ENCODE measurements at places on chromosomes 2 and 18.

- no peak for DNase-seq
Observed at GRCh38 chr2:186060744-186061440, 322.3 kb downstream of the FSIP2 start.

DNA sequence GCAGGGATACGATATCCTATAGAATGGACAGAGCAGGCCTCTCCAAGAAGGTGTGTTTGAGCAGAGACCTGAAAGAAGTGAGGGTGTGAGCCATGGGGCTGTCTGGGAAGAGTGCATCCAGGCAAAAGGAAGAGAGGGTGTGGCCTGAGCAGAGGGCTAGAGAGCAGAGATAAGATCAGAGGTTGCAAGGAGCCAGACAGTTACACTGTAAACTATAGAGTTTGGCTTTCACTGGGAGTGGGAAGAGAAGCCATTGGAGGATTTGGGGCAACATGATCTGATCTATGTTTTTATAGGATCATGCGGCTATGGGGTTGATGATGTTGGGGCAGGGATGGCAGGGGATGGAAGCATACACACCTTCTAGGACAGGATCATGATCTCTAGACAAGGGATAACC lies 124.1 kb upstream of the MAP3K20 start:
- DNase-seq: no peak

DNA sequence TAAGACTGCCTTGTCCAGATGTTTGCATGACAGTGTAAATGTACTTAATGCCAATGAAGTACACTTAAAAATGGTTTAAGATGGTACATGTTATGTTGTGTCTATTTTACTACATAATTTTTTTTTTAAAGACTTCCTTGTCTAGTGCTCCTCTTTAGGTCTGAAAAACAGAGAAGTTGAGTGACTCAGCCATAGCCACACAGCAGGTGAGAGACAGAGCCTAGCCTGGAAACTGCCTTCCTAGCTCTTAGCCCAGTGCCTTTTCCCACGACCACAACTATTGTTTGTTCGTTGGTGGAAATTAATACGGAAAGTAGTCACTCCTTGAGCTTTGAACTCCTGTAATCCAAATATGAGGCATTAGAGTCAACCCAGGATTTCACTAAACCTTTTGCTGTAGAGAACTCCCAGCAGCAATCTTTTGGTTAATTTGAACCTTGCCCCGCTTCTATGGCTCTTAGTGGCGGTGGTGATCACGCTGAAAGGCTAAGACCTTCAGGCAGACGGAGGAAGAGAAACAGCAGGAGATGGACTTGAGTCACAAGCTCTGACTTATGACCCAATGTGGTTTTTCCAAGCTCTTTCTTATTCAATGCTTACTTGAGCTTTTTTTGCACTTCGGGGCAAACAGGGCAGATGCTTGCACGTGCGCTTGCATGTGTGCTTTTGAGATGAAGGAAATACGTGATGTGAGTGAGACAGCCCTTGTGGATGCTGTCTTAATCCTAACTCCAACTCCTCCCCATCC lies 21.2 kb downstream of the TRIB2 start:
- DNase-seq: no peak

GRCh38 chr2:120850551-120850950 lies 114.9 kb downstream of the GLI2 start:
- no peak for DNase-seq

DNA sequence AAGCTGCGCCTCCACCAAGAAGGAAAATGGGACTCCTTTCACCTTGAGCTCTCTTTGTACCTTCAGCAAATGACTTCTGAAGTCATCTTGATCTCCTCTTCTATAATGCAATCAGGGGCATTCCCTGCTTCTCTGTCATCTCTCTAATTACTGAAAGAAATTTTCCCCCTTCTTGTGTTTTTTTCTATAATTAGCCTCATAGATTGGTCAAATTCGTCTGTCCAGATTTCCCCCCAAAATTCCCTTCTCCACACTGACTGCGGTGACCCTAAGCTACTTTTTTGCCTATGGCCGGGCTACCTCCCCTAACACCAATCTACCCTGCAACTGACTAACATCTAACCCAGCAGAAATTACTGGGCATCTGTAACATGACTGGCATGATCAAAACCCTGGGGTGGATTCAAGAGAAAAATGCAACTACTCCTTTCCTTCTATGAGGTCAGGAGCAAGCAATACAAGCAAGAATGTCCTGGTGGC lies 168.6 kb downstream of the BCL2 start:
- no peak for DNase-seq

- DNase-seq: no peak
Observed at GRCh38 chr2:56918790-56919189, 735.0 kb downstream of the CCDC85A start.

DNA sequence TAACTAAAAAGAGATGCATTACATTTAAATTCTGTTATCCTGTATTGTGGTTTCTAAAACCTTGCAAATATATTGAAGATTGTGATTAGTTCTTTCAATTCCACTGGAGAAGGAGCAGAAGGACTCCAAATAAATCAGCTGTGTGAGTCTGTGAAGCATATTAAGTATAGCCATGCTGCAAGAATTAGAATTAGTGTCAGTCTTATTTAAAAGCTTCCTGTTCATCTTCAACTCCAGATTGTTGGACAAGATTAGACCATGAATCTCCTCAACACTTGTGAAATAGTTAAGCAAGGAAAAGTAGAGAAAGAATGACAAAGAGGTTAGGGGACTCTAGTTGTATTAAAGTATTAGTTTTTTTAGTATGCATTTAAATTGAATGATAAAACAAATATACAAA lies 92.5 kb upstream of the LRP1B start:
- DNase-seq: no peak

DNA sequence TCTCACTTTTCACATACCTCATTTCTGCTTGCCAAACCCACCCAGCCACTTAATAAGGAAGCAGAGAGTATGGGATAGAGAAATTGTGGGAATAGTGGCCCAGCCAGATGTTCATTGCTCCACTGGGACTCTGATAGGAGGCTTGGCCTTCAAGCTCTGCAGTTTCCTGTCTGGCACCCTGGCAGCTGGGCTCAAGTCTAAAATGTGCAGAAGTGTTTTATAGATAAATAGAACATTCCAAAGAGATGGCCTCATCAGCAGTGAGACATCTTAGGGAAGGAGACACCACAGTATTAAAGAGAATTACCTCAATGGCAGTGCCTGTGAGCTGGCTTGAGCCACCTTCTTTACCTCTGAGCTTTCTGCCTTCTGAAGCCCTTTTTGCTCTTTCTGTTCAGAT lies 24.7 kb downstream of the COPS7B start:
- DNase-seq: no peak

DNA sequence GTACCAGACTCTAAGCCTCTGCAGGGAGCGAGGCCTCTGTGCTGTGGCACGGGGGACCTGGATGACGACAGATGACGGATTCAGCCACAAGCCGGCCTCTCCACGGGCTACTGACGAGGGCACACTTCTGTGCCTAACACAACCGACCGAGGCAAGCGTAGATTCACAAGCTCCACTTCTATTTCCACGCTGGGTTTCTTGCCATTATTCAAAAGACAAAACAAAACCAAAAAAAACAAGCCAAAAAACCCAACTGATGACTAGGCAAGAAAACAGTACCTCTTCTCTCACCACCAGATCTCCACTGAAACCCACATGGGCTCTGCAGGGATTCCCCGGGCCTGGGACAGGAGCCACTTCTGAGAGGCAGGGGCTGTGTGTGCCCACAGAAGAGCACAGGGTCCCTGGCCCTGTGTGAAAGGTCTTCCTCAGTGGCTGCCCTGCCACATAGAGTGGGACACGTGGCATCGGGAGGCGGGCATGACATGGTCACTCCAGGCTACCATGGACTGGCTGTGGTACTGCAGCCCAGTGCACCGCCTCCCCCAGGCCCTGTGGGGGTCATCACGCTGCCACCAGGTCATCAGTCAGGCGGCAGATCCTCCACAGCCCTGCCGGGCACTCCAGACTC lies 254.7 kb downstream of the HDAC4 start:
- DNase-seq: no peak

GRCh38 chr2:128406736-128407554 lies 88.3 kb upstream of the HS6ST1 start:
- no peak for DNase-seq

- no peak for DNase-seq
Observed at GRCh38 chr2:80525152-80525551, 220.6 kb upstream of the LRRTM1 start.

GRCh38 chr2:210859314-210859713 lies 302.9 kb downstream of the CPS1 start:
- DNase-seq: no peak

GRCh38 chr18:389658-390357 lies 110.7 kb downstream of the COLEC12 start:
- no peak for DNase-seq
